ENCODE measurements at places on chromosomes 12 and 14.

- no peak for DNase-seq
These were observed 27.6 kb downstream of the SAMD4A start for GRCh38 chr14:54594537-54594936.

DNA sequence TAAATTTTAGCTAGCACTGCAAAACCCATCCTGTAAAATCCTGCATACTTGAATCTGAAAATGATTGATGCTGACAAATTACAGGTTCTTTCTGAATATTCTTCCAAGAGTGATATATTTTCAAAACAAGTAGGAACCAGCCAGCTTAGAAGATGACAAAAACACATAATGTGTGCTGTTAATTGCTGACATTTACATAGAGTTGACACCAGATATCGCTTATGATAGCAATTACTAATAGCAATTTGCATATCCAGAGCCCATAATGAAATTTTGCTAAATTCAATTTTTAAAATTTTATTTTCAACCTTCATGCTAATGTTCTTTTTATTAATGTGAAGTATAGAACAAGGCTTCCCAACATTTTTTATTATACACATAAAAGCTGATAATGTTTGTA is 284.5 kb downstream of the SEC23A start:
- no peak for DNase-seq

DNA sequence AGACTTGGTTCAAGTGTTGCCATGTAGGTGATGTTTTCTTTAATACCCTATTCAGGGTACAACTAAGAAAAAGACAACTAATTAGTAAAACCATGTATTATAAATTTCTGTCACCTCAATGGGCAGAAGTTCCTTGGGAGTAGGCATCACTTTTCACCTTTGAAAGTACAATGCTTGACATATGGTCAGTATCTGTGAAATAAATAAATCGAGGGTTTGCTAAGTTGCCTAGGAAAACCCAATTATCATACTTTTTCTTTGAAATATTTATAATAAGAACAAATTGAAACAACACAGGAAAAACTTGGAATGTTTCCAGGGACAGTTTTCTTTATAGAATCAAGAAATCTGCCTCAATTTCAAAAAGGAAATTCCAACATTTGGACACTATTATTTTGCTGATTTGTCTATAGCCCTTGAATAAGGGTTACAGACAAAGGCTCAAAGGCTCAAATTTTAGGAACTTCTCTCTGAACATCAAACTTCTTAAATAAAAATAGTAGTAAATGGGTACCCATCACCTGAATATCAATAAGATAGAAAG is 13.7 kb downstream of the FGD6 start:
- DNase-seq, result no peak

- DNase-seq, result no peak
These were observed 502.3 kb upstream of the FOXG1 start for GRCh38 chr14:28264306-28264705.

DNA sequence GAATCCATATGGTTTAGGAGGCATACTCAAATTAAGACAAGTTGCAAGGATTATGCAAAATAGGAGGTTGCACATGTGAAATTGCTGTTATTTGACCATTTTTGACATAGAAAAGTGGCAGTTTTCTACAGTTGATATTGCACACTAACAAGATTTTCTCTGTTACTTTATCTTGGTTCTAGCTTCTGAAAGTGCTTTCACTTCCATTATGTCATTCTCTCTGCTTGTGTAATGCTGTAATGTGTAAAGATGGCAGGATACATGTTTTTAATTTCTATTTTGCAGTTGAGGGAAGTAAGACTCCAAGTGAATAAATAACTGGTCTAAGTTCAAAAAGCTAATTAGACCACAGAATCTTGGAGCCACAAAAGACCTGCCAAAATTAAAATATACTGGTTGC is 60.6 kb downstream of the MYRFL start:
- DNase-seq, result no peak

GRCh38 chr12:109131154-109132050 is 15.0 kb downstream of the ACACB start:
- DNase-seq, result no peak

- peak; percentile 92 for DNase-seq
These were observed 261.0 kb downstream of the DACT1 start for GRCh38 chr14:58898655-58899316.

GRCh38 chr14:105282098-105282725 is 18.6 kb downstream of the BRF1 start:
- DNase-seq, result no peak

GRCh38 chr14:92917041-92917940 is 5.7 kb upstream of the CHGA start:
- DNase-seq, result no peak

DNA sequence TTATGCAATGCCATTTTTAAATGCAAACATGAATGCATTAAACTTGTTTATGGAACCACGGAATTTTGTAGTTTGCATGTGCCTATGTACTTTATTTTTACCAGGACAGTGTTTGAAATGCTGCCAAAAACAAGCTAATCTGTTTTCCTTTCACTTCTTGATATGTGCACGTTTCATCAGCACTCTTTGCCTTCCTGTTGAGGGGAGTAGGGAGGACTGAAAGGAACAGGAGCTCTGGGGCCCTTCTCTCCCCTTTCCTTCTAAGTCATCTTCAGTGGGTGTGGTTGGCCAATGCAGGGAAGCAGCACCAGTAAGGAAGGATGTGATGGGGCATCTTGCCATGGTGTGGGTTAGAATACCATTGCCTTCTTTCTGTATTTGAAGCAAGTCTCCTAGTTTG is 12.1 kb upstream of the PPP4R4 start:
- DNase-seq, result no peak

- no peak for DNase-seq
These were observed 107.1 kb upstream of the ARID2 start for GRCh38 chr12:45622210-45622937.

DNA sequence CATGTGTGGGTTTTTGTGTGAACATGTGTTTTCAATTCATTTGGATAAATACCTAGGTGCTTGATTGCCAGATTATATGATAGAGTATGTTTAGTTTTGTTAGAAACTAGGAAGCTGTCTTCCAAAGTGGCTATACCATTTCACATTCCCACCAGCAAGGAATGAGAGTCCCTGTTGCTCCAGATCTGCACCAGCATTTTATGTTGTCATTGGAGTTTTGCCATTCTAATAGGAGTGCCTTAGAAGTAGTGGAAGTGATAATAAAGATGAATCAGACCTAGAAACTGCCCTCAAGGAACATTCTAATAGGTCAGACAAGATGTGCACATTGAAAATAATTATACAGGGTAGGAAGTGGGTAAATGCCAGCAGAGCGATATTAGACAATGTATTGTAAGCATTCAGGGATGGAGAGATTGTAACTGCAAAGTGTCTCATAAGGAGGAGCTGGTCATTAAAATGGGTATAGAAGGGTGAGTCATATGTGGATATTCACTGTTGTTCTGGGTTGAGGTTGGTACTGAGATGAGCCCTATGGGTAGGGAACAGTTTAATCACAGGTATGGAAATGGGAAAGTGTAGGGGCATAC is 71.4 kb downstream of the MNAT1 start:
- peak; percentile 49 for DNase-seq

GRCh38 chr12:25552681-25553080 is 402 bp downstream of the LMNTD1 start:
- DNase-seq, result peak; percentile 17

- DNase-seq, result no peak
These were observed at the start of gene SLCO1C1 for GRCh38 chr12:20695232-20695631. SLCO1C1 (plus strand) TSS chr12:20695332; CDS start chr12:20699577, 4,245 bp downstream.

DNA sequence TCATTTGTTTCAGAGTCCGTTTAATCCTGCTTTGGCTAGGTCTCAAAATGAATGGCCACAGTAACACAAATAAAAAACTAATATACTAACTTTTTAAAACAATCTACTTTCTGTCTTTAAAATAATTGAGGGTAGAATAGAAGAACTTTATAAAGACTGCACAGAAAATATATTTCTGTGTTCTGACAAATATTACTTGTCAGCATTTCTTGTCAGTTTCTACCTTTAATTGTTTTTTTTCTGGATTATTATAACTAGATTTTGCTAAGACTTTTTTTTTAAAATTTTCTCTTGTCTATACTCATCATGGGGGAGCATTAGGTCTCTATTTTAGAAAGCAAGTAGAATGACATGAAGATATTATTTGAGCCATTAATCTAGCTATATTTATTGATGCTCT is 86.2 kb downstream of the RAD52 start:
- no peak for DNase-seq

GRCh38 chr12:82415402-82415801 is 57.1 kb downstream of the METTL25 start:
- DNase-seq, result no peak

DNA sequence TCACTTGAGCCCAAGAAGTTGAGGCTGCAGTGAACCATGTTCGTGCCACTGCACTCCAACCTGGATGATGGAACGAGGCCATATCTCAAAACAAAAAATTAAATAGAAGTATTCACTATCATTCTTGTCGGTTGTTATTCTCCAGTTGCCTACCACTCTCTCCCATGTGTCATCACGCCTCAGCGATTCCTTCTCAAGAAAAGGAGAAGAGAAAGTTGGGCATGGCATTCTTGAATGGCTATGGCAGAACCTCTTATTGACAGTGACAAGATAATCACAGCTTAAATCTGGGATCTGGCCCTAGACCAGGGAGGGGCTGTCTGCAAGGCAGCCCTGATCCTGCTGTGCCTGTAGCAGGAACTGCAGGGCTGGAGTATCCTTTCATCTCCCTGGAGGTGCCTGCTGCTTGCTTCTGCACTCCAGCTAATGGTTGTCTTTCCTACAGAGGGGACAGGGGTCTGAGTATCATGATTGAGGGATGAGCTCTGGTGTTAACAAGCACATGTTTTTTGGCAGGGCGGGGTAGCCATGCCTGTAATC is 12.8 kb upstream of the MLEC start:
- DNase-seq, result no peak

GRCh38 chr12:130058926-130059472 is 103.3 kb upstream of the FZD10 start:
- no peak for DNase-seq

- no peak for DNase-seq
These were observed 90.4 kb upstream of the TMCC3 start for GRCh38 chr12:94740601-94741362.

DNA sequence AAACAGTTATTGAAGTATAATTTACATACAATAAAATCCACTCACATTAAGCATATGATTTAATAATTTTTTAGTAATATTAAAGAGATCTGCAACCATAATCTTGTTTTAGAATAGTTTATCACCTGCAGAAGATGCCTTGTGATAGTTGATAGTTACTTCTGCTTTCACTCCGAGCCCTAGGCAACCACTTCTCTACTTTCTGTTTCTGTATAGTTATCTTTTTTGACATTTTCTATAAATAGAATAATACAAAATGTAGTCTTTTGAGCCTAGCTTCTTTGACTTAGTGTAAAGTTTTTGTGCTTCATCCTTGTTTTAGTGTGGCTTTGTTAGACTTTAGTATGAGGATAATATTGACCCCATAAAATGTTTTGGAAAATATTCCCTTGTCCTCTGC is 111.0 kb downstream of the MNAT1 start:
- DNase-seq, result no peak

- DNase-seq, result no peak
These were observed 409.8 kb downstream of the NPAS3 start for GRCh38 chr14:33348510-33348909.

DNA sequence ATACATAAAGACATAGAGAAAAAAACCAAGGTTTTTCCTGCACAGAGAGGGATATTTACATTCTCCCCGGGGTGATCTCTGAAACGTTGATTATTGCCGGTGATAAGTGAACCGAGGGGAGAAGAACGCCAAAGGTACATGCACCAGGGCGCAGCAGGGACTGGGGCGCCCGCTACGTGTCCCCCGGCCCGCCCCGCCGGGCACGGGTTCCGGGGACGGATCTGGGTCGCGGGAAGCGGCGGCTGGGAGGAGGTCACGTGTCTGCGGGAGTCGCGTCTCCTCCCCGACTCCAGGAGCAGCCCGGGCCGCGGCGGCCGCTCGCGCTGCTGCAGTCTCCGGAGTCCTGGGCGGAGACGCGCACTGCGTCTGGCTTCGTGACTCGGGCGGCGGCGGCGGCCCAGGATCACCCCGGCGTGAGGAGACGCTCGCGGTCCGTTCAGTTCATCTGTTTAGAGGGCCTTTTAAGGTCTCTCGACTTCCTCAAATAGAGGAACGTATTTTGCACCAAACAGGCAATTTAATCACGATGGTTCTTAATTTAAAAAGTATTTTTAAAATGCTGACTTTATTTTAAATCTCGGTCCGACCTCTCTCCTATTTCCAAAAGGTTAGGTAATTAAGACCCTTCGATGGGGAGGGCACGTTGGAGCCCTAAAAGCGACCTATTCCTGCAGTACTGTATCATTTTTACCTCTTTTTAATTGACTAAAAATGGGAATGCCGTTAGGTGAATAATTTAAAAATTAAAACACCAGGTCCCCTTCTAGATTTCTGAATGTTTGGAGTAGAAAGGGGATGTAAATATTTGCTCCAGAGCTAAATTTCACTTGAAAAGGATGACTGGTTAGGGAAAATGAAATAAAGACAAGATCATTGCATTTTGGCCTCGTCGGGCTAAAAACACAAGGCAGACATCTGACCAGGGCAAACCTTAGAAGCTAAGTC is 1.8 kb upstream of the BHLHE41 start:
- DNase-seq, result peak; percentile 37

DNA sequence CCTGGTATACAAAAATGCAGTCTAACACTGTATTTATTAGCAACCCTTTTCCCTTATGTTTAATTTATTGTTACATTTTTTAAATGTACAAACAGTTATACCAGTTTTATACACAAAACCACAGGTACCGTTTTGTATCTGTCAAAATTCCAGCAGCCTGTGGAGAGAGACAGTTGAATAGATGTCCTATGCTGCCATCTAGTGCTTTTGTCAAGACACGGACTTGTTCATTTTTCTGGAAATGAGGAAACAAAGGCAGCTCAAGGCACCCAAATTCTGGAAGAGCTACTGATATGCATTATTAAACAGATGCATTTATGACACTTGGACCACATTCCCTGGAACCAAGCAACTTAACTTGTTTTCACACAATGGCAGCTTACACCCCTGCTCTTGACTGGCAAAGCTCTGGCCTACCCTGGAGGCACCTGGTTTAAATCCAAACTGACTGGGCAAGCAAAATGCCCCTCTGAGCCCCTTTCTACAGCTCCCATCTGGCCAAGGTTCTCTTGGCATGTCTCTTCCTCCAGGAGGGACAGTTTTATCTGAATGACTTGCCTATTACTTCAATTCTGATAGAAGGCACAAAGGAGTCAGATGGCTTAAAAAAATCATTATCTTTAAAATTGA is 286.9 kb upstream of the PRKD1 start:
- no peak for DNase-seq

- no peak for DNase-seq
These were observed 21.8 kb upstream of the EIF2B2 start for GRCh38 chr14:74980731-74981461.

GRCh38 chr12:6766651-6767349 is 637 bp downstream of the PTMS start:
- DNase-seq, result no peak

DNA sequence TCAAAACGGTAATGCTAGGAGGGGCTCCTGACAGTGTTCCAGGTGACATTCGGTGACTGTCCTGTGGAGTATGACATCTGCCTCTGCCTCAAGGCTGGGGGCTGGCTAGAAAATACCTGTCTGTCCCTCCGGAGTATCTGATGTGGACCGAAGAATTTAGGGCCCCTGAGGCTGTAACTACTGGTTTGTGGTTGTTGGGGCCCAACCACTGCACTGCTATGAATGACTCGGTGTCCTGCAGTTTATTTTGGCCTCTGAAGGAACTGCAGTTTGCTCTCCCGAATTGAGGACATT is 198.9 kb upstream of the CAND1 start:
- DNase-seq, result no peak

- no peak for DNase-seq
These were observed 192.2 kb upstream of the C14orf180 start for GRCh38 chr14:104387022-104388010.

- DNase-seq, result no peak
These were observed 26.8 kb downstream of the AMN1 start for GRCh38 chr12:31702047-31702446.

GRCh38 chr12:106282457-106283097 is 20.0 kb upstream of the TCP11L2 start:
- no peak for DNase-seq
